ENCODE measurements at places on chromosomes 7 and 10.

DNA sequence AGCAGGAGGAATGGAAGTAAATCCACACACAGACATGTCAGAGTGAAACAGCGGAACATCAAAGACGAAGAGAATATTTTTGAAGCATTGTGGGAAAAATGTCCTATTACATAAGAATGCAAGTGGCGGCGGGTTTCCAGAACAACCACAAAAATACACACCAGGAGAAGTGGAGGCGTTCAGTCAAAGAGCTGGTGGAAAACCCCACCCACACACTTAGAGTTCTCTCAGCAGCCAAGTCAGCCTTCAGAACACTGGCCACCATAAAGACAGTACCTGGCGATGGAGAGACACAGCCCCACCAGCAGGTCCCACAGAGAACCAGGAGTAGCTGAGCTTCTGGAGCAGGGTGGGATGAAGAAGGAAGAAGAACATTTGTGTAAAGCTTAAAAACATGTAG is 23.7 kb downstream of the NKX6-2 start:
- no peak for DNase-seq

DNA sequence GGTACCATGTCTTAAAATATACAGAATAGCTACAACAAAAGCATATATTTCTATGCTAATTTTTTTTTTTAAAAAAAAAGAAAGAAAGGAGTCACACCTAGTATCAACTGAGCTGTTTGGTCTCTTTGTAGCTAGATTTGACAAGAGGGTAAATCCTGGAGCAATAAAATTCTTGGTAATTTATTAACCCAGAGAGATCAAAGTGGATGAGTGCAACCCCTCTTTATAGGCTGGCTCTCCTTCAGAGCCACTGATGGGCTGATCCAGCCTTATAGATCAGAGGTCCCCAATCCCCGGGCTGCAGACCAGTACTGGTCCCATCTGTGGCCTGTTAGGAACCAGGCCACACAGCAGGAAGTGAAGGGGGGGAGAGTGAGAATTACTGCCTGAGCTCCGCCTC is 19.8 kb upstream of the MRLN start:
- DNase-seq = no peak

GRCh38 chr7:135193615-135194081 is 17.7 kb downstream of the WDR91 start:
- DNase-seq = no peak

DNA sequence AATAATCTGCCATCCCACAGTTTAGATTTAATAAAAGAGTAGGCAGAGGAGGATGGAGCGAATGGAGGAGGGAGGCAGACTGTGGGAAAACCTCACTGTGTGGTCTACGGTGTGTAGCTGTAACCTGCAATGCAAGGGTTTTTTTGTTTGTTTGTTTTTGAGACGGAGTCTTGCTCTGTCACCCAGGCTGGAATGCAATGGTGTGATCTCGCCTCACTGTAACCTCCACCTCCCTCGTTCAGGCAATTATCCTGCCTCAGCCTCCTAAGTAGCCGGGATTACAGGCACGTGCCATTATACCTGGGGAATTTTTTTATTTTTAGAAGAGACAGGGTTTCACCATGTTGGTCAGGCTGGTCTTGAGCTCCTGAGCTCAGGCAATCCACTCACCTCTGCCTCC is 184.6 kb upstream of the PLXNA4 start:
- DNase-seq = no peak

GRCh38 chr10:21888959-21889358 is 114.6 kb downstream of the DNAJC1 start:
- no peak for DNase-seq

- no peak for DNase-seq
Measured at GRCh38 chr10:5508161-5508604, 8.8 kb upstream of the CALML5 start.

DNA sequence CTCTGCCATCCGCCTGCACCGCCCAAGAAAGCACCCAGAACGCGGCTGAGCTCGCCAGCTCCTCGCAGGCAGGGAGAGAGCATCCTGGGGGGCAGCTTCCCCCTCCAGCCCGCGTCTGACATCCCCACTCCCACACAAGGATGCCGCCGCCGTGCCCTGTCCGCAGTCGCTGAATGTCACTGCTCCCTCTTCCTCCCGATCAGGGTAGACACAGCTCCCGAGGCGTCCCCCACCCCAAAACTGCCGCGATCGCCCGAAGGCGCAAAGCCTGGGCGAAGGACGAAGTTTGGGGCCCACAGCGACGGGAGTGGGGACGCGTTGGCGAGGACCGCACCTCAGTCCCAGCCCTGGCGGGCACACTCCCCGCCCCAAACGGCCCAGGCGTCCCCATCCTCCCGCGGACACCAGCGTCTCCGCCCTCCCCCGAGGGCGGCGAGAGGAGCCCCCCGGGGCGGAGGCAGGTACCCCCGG is 1.5 kb upstream of the KAT6B start:
- DNase-seq = peak; percentile 50

DNA sequence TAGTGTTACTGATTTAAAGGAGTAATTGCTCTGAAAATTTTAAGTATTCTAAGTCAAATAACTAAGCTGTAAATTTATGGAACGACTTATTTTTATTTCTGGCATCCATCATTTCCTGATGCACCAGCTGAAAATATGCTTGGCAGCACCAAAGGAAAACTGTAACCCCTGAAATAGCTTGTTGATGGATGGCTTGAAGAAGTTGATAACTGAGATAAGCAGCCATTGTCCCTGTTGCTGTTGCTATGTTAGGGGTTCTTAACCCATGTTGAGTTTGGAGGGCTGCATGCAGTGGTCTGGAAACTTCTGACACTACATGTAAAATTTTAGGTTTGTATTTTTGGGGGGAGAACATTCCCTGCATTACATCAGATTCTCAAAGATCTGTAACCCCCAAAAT is 30.6 kb downstream of the RPA3 start:
- DNase-seq = no peak

DNA sequence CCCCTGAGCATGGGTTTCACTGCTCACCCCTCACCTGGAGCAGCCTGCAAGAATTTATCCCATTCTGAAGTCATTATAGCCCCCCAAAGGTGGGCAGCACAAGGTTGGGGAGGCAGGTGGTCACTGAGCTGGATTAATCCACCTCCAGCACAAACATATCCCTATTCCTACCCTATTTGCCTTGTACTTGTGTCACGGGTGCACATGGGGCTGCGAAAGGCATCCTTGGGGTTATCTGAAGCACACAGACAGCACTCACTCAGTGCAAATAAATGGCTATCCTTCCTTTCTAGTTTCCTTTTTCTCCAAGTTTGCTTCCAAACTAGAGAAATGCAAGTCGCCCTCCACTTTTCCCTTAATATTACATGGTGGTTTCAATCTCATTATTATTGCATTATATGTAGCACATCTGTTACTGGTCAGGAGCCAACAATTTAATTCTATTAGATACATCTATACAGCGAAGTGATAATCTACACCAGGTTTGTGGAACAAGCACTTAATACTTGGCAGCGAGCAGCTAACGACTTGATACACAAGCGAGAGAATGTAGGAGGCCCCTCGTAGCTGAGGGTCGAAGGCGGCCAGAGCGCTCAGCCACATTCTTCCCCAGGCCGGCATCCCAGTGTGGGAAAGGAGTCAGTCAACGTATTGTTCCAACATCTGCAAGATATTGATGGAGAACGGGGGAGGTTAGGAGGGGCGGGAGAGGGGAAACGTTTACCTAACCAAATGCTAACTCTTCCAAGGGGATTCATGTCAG is 121.3 kb upstream of the HABP2 start:
- DNase-seq = no peak

GRCh38 chr10:48804740-48805182 is 120.1 kb downstream of the WDFY4 start:
- DNase-seq = no peak

- DNase-seq = no peak
Measured at GRCh38 chr7:67983486-67983885, 986.9 kb downstream of the TYW1 start.

GRCh38 chr10:78648256-78648860 is 420.4 kb upstream of the ZMIZ1 start:
- no peak for DNase-seq

GRCh38 chr10:71475243-71475871 is 78.6 kb downstream of the CDH23 start:
- no peak for DNase-seq

- no peak for DNase-seq
Measured at GRCh38 chr10:94180576-94180975, 182.2 kb downstream of the NOC3L start.

GRCh38 chr10:8211631-8212030 is 157.1 kb downstream of the GATA3 start:
- no peak for DNase-seq

- DNase-seq = no peak
Measured at GRCh38 chr10:44811072-44811471, 100.1 kb upstream of the TMEM72 start.

GRCh38 chr10:71309919-71310318 is 9.1 kb upstream of the SLC29A3 start:
- no peak for DNase-seq

GRCh38 chr10:127354992-127355391 is 158.6 kb upstream of the INSYN2A start:
- DNase-seq = no peak

- DNase-seq = no peak
Measured at GRCh38 chr10:127154831-127155620, 41.4 kb downstream of the INSYN2A start.

Data from GOT3 (cell line).